ENCODE measurements at places on chromosomes 3 and 15.

GRCh38 chr3:90128391-90128790 lies 1021.0 kb downstream of the EPHA3 start:
- DNase-seq, result no peak

- no peak for DNase-seq
Measured at GRCh38 chr3:73070675-73071575, 9.5 kb downstream of the EBLN2 start.

- no peak for DNase-seq
Measured at GRCh38 chr3:182179631-182180030, 467.9 kb downstream of the SOX2 start.

- no peak for DNase-seq
Measured at GRCh38 chr3:58237941-58238681, 519 bp downstream of the ABHD6 start.

- DNase-seq, result no peak
Measured at GRCh38 chr15:33148129-33148751, 46.3 kb downstream of the FMN1 start.

Data from stimulated activated CD8-positive, alpha-beta memory T cell treated with anti-CD3 and anti-CD28 coated beads, Interleukin-2, amount 100 ng/mL, for 1 hour (primary cell).